Activated naive CD4-positive, alpha-beta T cell treated with anti-CD3 and anti-CD28 coated beads, Interleukin-2, amount 10 ng/mL, durations not matched to agents 7 days and 5 days (primary cell): ENCODE measurements at places on chromosomes 7 and 10.

GRCh38 chr7:38311329-38311937, 38.0 kb upstream of the TARP start:
- DNase-seq = peak; percentile 23
- peak overlapping the region; percentile 85 for H3K27ac ChIP-seq
- H3K4me1 ChIP-seq = peaks cover 35% of the 10 kb centered on the region
- no peaks in the 10 kb centered on the region for H3K27me3 ChIP-seq
- H3K36me3 ChIP-seq = no peaks in the 10 kb centered on the region

- no peaks in the 10 kb centered on the region for H3K36me3 ChIP-seq
- H3K4me1 ChIP-seq = no peaks in the 10 kb centered on the region
- no peak for DNase-seq
- no peaks in the 10 kb centered on the region for H3K27me3 ChIP-seq
- no peak overlapping the region for H3K4me3 ChIP-seq
Observed at GRCh38 chr10:12927896-12928295, 73.6 kb downstream of the CCDC3 start.

DNA sequence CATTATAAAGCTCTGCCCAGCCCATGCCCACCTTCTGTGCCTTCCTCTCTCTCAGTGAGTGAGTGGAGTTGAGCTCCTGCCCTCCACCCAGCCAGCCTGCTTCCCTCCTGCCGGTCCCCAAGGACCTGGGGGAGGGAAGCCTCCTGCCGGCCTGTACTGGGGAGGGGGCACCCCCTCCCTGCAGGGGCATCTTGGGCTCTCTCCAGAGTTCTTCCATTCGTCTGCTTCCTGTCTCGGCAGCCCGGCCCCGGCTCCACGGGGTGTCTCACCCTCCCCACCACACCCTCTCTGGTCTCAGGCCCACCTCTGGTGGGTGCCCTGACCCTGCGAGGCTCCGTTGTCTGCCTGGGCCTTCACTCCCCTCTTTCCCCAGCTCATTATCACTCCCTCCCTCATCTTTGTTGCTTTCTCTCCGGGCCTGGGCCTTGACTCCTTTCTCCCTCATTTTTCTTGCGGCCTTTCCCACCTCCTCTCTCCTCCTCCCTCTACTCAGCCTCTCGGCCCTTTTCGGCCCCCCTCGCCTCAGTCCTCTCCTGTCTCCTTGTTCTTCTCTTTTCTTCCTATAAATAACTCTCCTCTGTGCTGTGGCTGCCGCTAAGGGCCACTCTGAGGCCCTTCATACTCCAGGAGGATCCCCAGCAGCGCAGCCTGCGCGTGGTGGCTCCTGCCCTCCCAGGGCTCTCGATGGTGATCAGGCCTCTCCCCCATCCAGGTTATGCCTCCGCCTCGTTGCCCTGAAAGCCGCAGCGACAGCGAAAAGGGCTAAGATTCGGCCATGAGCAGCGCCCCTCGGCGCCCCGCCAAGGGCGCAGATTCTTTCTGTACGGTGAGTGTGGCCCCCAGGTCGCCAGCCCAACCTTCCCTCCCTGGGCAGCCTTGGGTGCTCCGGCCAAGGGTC, 2.1 kb downstream of the SLC4A2 start:
- peaks cover 42% of the 10 kb centered on the region for H3K4me1 ChIP-seq
- H3K36me3 ChIP-seq = peaks cover 13% of the 10 kb centered on the region
- peak overlapping the region; percentile 96 for H3K4me3 ChIP-seq
- H3K27me3 ChIP-seq = no peaks in the 10 kb centered on the region

DNA sequence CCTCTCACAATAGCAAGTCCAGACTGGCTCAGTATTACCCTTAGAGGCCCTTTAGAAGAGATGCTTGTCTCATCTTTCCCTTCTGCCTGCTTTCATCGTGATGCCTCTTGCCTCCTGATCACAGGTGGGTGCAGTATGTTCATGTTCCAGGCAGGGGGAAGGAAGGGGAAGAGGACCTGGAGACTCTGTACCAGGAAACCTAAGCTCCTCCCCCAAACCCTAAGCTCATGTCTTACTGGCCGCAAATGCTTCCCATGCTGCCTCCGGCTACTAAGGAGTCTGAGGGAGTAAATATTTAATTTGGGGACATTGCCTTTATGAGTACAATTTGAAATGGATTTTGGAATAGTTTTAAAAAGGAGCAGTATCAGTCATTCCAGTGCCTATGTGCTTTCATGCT, 192.6 kb downstream of the CDCA7L start:
- H3K4me1 ChIP-seq = no peaks in the 10 kb centered on the region
- peaks cover 6% of the 10 kb centered on the region for H3K27me3 ChIP-seq
- DNase-seq = no peak
- no peak overlapping the region for H3K4me3 ChIP-seq
- no peak overlapping the region for H3K27ac ChIP-seq
- H3K36me3 ChIP-seq = no peaks in the 10 kb centered on the region

GRCh38 chr10:59623133-59624121, 86.2 kb downstream of the SLC16A9 start:
- H3K4me3 ChIP-seq = no peak overlapping the region
- H3K4me1 ChIP-seq = peaks cover 4% of the 10 kb centered on the region
- H3K27me3 ChIP-seq = peaks cover 4% of the 10 kb centered on the region
- no peaks in the 10 kb centered on the region for H3K36me3 ChIP-seq
- DNase-seq = no peak

DNA sequence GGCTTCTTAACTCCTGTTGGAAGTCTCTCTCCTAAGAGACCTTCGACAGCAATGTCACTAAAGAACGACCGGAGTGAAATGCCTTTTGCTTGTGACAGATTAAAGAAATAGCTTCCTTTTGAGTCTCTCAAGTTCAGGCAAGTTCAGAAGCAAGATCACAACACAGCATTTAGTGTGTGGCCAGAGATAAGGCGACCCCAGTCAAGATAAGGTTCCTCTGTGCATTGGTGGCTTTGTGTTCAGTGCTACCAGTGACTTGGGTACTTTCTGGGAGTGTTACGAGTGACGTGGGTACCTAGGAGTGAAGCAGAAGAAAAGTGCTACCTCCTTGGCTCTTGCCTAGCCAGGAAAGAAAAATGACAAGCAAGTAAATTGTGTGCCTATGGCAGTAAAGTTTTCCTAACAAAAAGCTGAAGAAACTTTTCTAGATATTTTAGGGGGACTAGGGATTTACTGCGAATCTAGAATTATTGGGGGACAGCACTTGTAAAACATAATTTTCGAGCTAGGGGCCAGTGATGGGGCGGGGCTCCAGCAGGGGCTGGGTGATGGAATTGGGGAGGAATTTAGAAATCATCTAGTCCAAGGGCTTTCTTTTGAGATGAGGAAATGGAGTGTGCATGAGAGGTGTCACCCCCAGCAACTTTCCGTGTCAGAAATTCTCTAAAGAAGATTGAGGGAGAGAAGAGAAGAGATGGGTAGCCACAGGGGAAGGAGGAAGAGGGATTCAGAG, 191.9 kb upstream of the LYZL2 start:
- H3K4me3 ChIP-seq = no peak overlapping the region
- no peak overlapping the region for H3K27ac ChIP-seq
- H3K27me3 ChIP-seq = peaks cover 9% of the 10 kb centered on the region
- H3K4me1 ChIP-seq = no peaks in the 10 kb centered on the region

DNA sequence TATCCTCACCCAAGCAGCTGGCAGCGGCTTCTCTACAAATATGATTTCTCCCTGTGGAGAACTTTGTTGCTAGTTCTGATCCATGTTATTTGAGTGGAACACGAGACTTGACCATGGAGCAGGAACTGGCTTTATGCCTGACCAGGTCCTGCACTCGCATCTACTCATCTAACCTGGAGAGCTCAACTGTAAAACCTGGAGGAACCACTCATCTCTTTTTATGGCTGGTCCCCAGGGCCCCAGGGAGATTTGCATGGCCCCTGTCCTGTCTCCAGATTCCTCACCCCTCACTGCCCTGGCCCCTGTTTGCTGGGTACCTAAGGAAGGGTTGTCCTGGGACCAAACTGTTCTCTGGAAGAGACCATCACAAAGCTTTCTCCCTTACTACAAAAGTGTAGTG, 16.0 kb downstream of the TCAF1 start:
- peaks cover 8% of the 10 kb centered on the region for H3K4me1 ChIP-seq
- no peak for DNase-seq
- H3K36me3 ChIP-seq = peaks cover 2% of the 10 kb centered on the region
- H3K4me3 ChIP-seq = no peak overlapping the region
- peaks cover 55% of the 10 kb centered on the region for H3K27me3 ChIP-seq

GRCh38 chr10:43866712-43867111, 218.0 kb upstream of the ZNF32 start:
- no peak overlapping the region for H3K4me3 ChIP-seq
- H3K36me3 ChIP-seq = no peaks in the 10 kb centered on the region
- peaks cover 3% of the 10 kb centered on the region for H3K4me1 ChIP-seq
- H3K27ac ChIP-seq = no peak overlapping the region

GRCh38 chr7:138097064-138097741, 20.9 kb downstream of the AKR1D1 start:
- DNase-seq = peak; percentile 43
- H3K36me3 ChIP-seq = no peaks in the 10 kb centered on the region
- no peaks in the 10 kb centered on the region for H3K4me1 ChIP-seq
- H3K27ac ChIP-seq = no peak overlapping the region

- H3K27ac ChIP-seq = no peak overlapping the region
- no peak for DNase-seq
- no peak overlapping the region for H3K4me3 ChIP-seq
- H3K27me3 ChIP-seq = no peaks in the 10 kb centered on the region
Observed at GRCh38 chr7:18849130-18849529, 268.3 kb downstream of the TWIST1 start.

DNA sequence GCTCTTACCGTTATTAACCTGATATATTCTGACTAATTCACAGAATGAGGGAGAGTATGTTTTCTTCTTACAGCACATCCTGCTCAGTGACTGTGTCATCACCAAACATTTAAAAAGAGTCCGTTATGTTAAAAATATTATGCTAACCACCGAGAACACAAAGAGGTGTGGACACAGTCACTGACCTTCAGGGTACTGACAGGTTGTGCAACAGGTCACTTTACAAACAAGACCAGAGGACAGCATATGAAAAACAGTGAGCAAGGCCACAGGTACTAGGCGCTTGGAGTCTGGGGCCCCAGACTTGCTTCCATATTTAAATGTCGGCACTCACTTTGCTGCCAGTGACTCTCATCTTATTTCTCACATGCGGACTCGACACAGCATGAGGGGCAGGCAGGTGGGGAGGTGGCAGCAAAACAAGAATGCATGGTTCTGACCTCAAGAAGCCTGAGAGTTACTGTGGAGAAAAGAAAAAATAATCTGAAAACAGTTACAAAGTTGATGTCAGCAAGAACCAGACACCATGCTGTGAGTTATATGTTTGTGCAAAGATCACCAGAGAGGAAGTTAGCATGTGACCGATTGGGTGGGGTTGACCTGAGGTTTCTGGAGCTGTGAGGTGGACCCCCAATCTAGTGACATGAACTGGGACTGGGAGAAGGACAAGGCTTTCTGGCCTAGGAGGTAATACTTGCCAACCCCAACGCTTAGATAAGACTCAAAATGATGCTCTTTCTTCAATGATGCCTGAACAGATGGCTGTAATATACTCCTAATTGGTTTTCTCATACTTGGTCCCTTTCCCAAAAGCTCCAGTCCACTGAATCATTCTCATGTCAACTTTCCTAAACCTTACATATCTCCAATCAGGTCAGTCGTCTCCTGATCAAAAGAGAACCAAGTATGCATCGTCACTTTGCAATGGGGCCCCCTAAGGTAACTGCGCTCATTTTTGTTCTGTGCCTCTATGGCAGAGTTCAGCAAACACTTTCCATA, 102.4 kb downstream of the HIPK2 start:
- DNase-seq = no peak
- H3K36me3 ChIP-seq = peaks cover 2% of the 10 kb centered on the region
- H3K4me3 ChIP-seq = no peak overlapping the region
- H3K27me3 ChIP-seq = no peaks in the 10 kb centered on the region
- H3K4me1 ChIP-seq = peaks cover 15% of the 10 kb centered on the region

DNA sequence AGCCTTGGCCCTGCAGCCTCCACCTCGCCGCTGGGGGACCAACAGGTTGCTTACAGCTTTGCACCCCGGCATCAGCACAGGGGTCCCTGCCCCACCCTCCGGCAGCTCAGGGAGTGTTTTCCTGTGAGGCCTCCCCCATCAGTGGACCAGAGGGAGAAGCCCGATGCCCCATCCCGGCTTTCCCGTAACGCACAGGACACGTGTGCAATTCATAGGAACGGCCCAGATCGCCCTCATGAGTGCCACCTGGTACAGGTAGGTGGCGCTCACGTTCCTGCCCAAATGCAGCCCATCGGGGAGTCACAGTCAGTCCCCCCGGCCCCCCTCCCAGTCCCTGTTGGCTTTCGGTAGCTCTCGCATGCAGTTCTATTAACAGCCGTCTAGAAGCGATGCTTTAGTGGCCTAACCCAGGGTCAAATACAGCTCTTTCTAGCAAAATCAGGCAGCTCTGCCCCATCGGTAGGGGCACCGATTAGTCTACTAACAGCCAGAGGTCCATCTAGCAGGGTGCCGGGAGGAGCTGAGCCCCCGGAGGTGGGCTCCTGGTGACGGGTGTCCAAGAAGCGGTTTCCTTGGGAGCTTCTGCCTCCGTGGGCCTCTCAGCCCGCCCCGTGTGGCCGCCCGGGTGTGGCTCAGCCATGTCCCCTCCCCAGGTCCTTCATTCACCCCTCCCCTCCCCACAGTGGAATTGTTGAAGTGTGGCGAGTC, 48.4 kb upstream of the GTF2IRD1 start:
- H3K36me3 ChIP-seq = no peaks in the 10 kb centered on the region
- no peaks in the 10 kb centered on the region for H3K4me1 ChIP-seq
- no peaks in the 10 kb centered on the region for H3K27me3 ChIP-seq
- H3K27ac ChIP-seq = no peak overlapping the region
- no peak overlapping the region for H3K4me3 ChIP-seq

GRCh38 chr10:44715136-44715535, 196.0 kb upstream of the TMEM72 start:
- no peak for DNase-seq
- no peaks in the 10 kb centered on the region for H3K36me3 ChIP-seq
- H3K4me3 ChIP-seq = no peak overlapping the region
- no peak overlapping the region for H3K27ac ChIP-seq
- H3K4me1 ChIP-seq = no peaks in the 10 kb centered on the region

GRCh38 chr10:96904648-96905047, 72.5 kb downstream of the LCOR start:
- no peak overlapping the region for H3K4me3 ChIP-seq
- peaks cover 6% of the 10 kb centered on the region for H3K36me3 ChIP-seq
- DNase-seq = no peak
- H3K4me1 ChIP-seq = no peaks in the 10 kb centered on the region

- no peak overlapping the region for H3K4me3 ChIP-seq
- no peaks in the 10 kb centered on the region for H3K36me3 ChIP-seq
- no peak for DNase-seq
Observed at GRCh38 chr10:62618576-62619412, 185.7 kb upstream of the ADO start.
